ENCODE measurements at places on chromosomes 6 and 20.

GRCh38 chr6:117617210-117618035 lies 15.1 kb upstream of the GOPC start:
- DNase-seq: no peak

- DNase-seq: no peak
These were observed 296.5 kb upstream of the RUNX2 start for GRCh38 chr6:45031601-45032000.

DNA sequence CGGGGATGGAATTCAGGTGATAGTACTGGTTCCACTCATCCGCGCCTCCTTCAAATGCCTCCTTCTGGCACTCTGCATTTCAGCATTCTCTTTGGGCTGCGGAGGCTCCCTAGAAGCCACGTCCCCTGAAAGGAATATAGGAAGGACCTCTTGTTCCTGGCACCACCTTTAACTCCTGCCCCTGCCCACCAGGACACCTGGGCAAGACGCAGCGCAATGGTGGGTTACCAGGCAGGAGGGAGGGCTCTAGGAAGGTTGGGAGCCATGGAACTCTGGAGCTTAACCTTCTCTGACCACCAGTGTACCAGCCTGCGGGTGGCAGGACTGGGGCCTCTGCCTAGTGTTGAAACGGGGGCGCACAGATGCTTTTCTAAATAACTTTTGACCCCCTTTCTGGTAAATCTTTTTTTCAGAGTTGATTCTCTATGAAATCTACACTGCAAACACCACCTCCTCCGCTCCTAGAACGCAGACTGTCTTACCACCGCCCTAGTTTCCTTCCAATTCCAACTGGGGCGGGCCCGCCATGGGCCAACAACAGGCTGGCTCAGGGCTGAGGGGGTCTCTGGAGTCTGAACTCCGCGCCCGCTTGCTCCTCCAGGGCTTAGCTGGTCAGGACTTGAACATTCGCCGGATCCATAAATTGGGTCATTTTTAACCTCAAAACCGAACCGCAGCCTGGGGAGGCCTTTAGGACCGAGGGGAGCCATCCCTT lies 871 bp upstream of the SYNDIG1 start:
- no peak for DNase-seq

DNA sequence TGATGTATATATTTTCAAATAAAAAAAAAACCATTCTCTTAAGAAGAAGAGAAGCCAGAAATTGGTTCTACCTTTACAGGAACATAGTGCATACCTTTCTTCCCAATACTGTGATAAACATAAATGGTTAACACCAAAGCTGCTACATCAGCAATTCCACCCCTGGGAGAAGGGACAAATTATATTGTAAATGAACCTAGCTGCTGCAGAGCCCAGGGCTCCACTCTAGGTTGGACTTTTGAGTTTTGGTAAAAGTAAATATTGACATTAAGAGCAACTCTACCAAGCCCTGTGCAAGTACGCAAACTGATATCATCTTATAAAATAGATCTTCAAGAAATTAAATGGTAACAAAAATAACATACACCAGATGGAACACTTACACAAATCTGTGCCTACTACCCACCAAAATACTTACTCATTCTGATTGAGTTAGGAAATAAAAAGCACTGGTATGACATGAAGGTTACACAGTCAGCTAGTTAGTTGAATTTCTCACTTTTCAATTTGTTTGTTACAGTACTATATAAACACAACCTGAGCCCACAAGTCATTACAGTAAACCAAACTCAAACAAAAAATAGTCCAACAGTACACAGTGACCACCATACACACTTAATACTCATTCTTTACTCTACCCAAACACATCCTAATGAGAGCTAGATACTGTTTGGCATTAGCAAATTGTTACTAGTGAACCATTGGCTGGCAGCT lies 223.3 kb upstream of the HEY2 start:
- no peak for DNase-seq

GRCh38 chr6:79526897-79527296 lies 10.3 kb downstream of the LCA5 start:
- DNase-seq: no peak

- peak; percentile 65 for DNase-seq
These were observed 5.8 kb downstream of the TUBB start for GRCh38 chr6:30725713-30726505.

DNA sequence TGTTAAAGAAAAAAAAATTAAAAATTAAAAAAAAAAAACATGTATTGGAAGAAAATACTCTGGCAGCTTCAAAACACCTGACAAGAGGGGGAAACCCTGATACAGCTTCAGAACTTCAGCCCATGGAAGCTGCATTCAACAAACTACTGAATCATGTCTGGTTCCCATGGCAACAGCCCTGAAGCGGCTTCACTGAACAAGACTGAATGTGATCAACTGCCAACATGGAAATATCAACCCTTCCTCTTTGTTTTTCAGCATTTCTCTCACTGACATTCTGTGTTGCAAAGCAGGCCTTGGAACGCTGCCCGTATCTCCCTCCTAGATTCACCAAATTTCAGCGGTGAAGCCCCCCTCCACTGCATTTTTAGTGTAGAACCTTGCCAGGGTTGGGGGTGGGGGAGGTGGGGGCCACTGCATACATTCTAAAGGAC lies 91.3 kb upstream of the SHLD1 start:
- DNase-seq: peak; percentile 90

GRCh38 chr6:21051777-21052176 lies 517.5 kb downstream of the CDKAL1 start:
- no peak for DNase-seq

GRCh38 chr6:116847227-116847626 lies 18.3 kb upstream of the GPRC6A start:
- DNase-seq: peak; percentile 26

DNA sequence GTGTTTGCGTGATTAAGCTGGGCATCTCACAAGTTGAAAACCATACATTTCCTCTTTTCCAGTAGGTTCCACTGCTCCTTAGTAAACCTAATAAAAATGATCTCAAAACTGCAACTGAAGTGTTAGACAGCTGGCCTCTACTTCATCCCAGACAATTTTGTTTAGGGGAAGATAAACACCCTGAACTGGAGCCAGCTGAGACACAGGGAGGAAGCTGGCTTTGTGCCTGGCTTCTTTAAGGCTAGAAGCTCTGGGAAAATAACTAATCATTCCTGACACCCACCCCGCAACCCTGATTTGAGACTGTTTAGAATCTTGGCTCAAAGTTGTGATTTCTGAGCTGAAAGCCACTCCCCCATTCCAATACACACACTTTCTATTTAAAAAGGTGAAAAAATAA lies 11.6 kb downstream of the PTPRT start:
- DNase-seq: no peak

DNA sequence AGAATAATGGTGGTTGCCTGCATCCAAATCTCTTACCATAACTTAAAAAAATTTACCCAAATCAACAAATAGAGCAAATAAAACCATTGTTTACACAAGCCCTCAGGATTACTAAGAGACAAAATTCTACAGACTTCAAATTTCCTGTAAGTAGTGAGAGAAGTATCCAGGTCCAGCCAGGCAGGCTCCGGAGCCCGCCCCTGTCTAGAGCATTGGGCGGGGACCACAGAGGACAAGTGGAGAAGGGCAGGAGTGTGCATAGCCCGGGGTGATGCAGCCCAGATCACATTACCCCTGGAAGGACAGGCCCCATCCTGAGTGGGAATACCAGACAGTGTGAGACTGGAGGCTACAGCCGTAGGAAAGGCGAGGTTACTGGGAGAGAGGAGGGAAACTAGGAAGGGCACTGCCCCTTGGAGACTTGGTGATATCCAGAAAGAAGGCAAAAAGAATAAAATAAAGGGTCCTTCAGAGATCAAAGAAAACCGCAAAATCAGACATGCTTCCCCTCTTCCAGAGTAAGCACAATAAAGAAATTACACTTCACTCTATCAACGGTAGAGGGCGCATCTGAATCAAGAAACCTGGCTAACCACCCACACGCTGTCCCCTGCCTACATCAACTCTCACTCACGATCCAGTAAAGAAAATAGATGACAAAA lies 26.6 kb downstream of the RIN2 start:
- peak; percentile 83 for DNase-seq

DNA sequence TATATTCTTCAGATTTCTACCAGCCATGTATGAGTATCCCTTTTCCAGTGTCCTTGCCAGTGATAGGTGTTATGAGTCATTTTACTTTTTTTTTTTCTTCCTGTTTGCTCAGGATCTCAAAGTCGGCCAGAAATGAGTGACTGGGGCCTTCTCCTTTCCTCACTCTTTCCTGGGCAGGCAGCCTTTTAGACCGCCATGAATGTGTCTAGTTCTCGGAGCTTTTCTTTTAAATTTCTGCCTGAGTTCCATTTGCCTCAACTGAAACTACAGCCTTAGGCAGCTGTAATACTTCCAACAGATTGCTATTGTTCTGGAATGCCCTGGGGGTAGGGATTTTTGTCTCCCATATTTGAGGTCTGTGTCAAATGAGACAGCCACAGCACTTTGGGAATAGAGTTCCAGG lies 83.7 kb downstream of the STXBP5 start:
- peak; percentile 49 for DNase-seq

GRCh38 chr20:47049771-47050170 lies 155.1 kb downstream of the EYA2 start:
- DNase-seq: no peak

DNA sequence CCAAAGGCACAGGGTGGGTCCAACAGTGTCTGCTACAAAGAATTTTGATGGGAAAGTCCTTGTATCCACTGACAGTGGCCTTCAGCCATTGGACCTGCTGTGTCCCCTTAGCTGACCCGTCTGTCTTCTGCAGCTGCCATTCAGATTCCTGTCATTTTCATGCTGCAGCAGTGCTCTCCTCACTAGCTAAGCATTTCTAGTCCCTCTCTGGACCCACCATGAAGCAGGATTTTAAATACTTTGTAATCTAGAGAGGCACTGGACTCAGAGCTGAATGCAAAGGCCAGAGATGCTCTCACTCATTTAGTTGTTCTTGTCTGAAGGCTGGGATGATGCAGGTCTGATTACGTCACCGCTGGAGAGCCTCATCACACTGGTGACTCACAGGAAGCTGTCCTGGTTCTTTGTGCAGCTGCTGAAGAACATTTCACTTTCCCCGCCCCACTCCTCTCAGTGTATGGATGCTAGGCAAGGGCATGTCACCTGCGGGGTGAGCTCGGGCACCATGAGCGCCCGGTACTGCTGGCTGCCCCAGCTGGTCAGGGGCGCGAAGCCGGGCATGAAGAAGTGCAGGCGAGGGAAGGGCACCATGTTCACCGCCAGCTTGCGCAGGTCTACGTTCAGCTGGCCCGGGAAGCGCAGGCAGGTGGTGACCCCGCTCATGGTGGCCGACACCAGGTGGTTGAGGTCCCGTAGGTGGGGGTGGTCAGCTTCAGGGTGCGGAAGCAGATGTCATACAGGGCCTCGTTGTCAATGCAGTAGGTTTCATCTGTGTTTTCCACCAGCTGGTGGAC lies 19.4 kb upstream of the TUBB2A start:
- DNase-seq: peak; percentile 88

DNA sequence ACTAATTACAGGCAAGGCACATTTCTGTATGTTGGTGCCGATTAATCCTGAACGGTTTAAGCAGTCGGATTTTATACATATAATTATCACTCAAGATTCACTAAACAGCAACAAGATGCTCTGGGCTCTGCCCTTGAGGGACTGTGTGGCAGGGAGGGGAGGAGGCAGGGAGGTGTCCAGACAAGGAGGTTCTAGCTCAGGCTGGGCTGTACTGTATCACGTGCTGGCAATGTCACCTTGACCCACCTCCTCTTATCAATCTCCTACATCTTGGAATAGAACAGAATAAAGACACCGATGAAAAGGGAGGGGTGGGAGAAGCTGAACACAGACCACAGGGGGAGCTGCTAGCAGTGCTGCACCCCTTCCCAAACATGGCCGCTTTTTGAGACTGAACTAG lies 65.7 kb downstream of the LRFN2 start:
- DNase-seq: no peak

DNA sequence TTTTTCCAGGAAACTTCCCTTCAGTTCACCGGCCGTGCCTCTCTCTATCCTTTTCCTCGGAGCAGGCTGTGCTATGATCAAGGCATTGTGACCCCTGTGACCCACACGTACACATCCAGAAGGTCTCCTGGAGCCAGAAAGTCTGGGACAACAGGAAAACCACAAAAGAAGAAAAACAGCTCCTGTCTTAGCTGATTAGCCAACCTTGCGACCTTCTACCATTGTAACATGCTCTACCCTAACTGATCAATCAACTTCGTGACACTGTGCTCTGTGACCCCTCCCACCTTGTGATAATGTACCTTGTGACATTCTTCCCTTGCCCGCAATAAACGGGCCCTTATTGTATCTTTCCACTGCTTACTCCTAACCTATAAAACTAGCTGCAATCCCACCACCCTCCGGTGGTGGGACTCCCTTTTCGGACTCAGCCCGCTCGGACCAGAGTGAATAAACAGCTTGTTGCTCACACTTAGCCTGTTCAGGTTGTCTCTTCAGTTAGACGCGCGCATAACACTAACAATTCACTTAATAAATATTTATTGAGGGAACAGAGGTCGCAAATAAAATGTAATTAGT lies 24.2 kb downstream of the ZNF311 start:
- DNase-seq: peak; percentile 88

GRCh38 chr6:44052419-44053023 lies 74.7 kb downstream of the MRPL14 start:
- DNase-seq: peak; percentile 84

- peak; percentile 59 for DNase-seq
These were observed 20.1 kb downstream of the DHX35 start for GRCh38 chr20:38982291-38982690.

DNA sequence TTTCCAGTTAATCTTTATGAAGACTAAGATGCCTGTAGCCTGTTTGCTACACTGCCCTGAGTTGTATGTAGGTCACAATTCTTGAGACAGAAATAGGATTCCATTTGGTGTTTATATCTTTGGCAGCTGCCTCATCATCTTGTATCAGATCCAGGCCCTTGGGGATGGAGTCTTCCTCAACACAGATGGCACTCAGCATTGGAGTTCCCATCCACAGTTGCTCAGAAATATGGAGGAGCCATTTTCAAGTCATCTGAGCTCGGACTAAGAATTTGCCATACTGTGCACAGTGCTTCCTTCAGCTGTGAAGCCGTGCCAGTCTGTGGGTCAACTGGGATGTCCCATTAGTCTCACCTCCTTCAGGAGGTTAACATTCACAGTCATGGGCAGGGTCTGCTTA lies 156.6 kb downstream of the ZDHHC14 start:
- DNase-seq: no peak

DNA sequence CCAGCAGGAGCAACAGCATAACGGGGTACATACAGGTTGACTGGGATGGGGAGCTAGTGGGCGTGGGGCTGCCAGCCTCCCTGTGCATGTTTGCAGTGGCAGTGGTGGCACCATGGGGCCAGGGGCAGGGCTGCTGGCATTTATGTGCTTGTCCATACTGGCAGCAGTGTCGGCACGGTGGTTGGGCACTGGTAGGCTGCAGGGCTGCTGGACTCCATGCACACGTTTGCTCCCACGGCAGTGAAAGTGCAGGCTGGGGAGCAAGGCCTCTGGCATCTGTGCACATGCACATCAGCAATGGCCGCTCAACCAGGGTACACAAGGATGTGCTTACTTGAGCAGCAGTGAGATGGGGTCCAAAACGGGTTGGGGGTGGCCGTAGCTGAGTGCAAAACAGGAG lies 159.5 kb upstream of the KHDRBS2 start:
- no peak for DNase-seq

DNA sequence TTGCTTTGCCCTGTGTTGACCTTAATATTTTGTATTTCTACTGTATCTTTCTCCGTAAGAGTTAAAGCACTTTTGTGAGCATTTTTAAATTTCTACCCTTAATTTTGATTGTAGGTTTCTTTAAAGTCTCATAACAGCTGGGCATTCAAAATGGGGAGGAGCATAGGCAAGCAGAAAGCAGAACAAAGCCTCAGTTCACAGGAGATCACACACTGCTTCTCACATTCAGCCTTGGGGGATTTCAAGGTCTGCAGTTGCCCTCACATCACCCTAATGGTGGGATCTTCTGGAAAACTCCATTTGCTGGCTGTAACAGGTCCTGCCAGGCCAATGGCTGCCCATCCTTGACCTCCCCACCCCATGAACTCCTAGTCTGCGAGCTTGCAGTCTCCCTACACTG lies 292.9 kb downstream of the PHACTR1 start:
- no peak for DNase-seq
